ENCODE measurements at places on chromosomes 12 and 14.

DNA sequence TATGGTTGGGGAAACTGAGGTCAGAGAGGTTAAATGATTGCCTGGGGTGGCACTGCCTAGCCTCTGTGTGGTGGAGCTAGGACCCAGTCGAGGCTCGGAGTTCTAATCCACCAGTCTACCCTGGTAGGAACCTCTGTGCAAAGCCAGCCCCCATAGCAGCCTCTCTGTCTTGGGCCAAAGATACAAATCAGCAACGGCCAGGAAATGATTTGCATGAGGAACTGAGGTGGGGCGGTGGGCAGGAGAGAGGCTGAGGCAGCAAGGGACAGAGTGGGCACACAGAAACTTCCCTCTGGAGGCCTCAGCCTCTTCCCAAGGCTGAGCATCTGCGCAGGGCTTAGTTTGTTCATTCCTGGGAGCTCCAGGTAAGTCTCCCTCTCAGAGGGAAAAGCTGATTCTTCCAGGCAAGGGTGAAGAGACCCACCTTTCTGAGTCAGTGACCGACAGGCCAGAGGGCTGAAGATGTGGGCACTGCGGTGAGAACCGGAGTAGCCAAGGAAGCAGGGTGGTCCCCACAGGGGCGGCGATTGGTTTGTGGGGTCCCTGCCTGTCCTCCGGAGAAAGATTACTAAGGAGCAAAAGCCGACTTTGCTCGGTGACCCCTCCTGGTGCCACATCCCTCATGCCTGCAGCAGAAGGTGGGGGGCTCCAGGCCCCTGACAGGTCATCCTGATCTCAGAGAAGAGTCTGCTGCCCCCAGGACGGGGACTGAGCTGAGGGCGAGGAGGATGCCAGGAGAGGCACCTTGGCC, 134.6 kb downstream of the CACNA1C start:
- no peak for DNase-seq

GRCh38 chr14:55418411-55418810, 6.8 kb upstream of the ATG14 start:
- no peak for DNase-seq

GRCh38 chr12:119005913-119006312, 24.6 kb downstream of the SRRM4 start:
- DNase-seq: peak; percentile 88

DNA sequence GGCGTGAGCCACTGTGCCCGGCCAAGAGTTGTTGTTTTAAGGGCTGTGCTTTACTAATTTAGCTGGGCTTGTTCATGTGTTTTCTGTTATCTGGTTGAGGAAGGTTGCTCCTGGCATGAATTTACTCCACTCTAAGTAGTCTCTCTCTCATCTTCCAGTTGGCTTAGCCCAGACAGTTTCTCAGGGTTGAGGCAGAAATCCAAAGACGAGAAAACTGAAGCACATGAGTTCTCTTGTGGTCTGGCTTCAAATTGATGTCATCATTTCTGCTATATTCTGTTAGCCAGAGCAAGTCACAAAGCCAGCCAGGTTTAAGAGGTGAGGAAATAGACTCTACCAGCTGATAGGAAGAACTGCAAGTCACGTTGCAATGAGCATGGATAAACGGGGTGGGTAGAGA, 57.9 kb downstream of the E2F7 start:
- no peak for DNase-seq

- no peak for DNase-seq
Observed at GRCh38 chr14:77763316-77763715, 2.4 kb upstream of the SNW1 start.

GRCh38 chr14:47596860-47597259, 78.5 kb downstream of the MDGA2 start:
- no peak for DNase-seq

- DNase-seq: no peak
Observed at GRCh38 chr12:58074259-58074658, 132.9 kb downstream of the ATP23 start.

GRCh38 chr12:1633459-1633858, 4.4 kb downstream of the WNT5B start:
- no peak for DNase-seq

- DNase-seq: no peak
Observed at GRCh38 chr12:33605757-33606156, 166.1 kb upstream of the SYT10 start.

GRCh38 chr14:83019744-83020414, 1486.2 kb upstream of the SEL1L start:
- DNase-seq: no peak

DNA sequence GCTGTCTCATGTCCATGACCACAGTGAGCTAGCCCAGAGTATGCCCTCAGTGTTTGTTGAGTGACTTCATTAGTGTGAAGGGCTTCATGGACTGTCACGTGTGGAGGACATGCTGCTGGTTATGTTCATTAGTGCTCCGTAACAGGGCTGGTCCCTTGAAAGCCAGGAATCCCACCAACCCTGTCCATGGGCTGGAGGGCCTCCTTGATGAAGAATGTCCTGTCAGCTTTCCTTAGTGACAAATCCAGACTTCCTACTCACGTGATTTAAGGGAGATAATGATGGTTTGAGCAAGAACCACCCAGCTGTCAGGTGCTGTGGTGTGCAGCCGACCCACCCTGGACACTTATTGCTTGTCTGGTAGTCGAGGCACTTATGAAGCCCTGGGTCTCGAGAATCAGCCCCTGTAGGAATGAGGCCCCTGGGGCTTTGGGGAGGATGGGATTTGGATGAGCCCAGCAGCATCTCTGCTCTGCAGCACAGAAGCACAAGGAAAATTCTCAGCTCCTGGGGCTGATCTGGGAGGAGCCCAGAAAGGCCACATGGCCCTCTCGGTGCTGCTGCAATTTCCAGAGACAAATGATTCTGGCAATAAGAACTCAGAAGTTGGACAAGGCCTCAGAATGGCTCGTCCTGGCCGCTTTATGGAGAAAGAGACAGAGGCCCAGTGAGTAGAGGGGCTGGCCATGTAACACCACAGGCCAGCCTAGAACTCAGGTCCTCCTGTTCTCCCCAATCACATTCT, 37.2 kb upstream of the FAM181A start:
- DNase-seq: peak; percentile 24

- DNase-seq: peak; percentile 10
Observed at GRCh38 chr12:94941440-94941862, 62.0 kb downstream of the NDUFA12 start.

GRCh38 chr12:32089156-32089555, 17.5 kb upstream of the BICD1 start:
- DNase-seq: no peak

DNA sequence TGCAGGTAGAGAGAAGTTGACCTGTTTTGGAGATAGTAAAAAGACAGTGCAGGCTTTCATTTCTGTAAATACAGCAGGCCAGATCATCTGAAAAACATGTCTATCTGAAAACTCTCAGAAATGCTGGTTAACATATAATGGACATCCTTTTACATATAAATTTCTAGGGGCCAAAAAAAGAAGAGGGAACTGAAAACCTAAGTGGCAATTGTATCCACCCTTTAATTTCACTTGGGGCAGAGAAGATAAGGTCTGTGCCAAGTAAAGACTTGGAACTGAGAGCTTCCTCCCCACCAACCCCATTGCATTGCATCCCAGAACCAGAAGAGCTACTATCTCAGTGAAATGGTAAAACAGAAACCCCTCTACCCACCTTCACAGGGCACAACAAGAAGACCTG, 141.0 kb downstream of the SRGAP1 start:
- no peak for DNase-seq

DNA sequence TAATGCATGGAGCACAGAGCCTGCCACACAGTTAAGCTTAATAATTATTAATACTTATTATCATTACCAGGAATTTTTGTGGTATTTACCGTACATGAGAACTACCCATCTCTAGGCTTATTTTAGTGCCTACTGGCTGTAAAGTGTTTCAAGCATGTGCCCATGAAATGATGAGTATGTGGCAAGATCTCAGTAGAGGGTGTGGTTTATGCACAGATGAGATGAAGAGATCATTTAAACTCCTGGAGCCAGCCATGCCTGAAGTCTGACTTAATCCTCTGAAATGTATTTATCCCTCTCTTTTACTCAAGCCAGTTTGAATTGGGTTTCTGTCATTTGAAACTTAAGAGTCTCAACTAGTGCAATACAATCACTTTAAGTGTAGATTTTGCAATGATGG, 60.2 kb downstream of the DAO start:
- no peak for DNase-seq

GRCh38 chr12:54701940-54702592, 53.9 kb upstream of the DCD start:
- DNase-seq: no peak

DNA sequence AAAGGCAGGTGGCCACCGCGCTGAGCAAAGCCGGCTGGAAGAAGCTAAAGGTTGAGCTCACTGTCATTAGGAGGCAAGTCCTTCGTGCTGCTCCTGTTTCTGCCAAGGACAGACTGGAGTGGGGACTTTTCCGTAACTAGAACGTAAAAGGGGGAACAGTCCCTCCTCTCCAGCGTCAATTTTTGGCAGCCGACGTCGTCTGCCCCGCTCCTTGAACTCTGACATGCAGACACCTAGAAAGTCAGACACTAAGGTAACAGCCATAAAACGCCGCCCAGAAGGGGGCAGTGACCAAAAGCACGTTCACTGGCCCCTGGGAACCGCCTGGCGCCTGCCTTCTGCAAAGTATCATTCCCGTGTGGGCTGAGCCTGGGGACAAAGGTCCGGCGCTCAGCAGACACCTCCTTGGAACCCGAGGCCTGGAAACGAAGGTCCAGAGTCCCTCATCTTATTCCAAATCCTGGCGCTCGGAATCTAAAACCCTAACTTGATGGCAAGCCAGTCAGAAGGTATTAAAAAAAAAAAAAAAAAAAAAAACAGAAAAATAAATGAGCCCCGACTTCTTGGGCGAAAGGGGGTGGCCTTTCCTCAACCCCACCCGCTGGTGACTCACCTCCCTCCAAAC, 1.1 kb upstream of the LRP1 start:
- peak; percentile 54 for DNase-seq

GRCh38 chr14:105865904-105866840, 339.8 kb downstream of the TMEM121 start:
- DNase-seq: no peak

- DNase-seq: no peak
Observed at GRCh38 chr12:108685469-108686260, 45.7 kb downstream of the CORO1C start.

DNA sequence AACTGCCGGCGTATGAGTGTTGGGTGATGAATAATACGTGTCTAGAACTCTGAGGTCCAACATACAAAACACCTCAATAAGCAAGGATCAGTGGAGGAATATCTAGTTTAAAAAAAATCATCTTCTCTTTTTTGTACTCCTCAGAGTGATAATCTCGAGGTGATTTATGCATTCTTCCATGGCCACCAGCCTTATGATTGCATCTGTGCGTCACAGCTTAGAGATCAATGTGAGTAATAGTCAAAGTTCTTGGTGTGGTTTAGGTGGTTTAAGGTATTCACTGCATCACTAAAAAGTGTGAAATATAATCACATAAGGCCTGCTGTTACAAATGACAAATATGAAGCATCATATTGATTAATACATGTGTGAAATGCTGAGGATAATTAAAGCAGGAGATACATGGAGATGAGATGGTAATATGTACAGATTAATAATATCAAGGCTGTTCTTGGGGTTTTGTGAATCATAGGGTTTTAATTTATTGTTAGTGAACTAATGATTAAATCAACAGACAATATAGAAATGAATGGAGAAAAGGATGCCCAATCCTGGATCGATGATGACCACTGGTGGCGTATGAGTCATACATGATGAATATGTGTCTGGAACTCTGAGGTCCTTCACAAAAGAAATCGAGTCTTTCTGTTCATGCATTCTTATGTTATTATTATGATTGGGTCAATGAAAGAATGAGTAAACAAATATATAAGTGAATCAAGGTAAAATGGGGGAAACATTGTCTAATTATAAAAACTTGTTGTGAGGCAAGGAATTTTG, 68.8 kb upstream of the RTL1 start:
- no peak for DNase-seq

DNA sequence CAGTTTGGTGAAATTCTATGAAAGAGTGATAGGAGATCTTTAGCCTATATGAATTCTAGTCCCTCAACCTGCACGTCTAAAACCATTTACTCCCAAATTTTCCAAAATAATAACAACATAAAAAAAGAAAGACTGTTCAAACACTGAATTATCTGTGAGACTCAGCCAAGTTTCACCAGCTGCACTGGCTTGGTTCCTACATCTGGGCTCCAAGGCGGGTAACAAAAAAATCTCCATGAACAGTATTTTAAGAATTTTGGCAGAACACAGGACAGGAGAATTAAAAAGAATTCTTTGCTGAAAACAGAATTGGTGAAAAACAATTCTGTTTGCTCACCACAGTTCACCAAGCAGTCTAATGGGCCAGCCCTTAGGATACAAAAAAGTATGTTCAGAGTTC, 536.8 kb upstream of the ATP2B1 start:
- peak; percentile 12 for DNase-seq

DNA sequence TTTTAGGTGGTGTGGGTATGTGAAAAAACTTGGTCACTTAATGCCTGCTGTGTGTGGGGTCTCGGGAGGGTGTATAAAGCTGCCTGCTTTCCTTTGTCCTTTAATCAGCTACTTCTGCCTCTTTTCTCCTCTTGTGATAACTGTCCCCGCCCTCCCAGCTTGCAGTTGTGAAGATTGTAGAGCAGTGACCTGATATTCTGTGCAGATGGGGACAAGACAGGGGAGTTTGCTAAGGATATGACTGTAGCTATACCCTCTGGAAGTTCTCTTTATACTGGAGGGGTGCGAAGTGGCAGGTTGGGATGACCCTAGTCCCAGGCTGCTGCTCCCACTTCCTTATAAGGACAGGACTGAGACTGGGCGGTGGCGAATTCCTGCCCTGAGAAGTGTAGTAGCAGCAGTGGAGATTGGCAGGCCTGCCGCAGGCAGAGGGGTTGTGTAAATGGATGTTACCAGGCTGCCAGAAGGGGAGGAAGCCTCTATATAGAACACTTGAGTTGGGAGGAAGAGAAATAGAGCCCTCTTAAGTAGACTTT, 835 bp downstream of the MYL6 start:
- peak; percentile 62 for DNase-seq

GRCh38 chr14:53640695-53641094, 315.9 kb downstream of the BMP4 start:
- no peak for DNase-seq

DNA sequence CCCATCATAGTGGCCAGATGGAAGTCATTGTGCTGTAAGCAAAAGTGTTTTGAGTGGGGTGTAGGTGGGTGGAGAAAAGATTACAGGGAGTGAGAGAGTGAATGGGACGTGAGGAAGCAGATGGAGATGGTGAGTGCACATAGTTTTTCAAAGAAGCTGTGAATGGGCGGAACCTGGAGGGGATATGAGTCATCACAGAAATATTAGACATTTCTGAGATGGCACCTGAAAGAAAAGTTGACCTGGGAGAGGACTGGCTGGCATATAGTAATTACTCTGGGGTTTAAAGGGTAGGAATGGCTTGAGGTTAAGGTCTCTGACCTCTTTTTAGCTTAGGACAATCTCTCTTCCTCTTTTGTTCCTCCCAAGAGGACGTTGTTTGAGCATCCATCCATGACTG, 50.5 kb downstream of the ANO4 start:
- DNase-seq: peak; percentile 26

GRCh38 chr14:73748858-73749357, 34.7 kb upstream of the PNMA1 start:
- DNase-seq: no peak

- DNase-seq: no peak
Observed at GRCh38 chr12:87679251-87679650, 349.9 kb downstream of the C12orf50 start.

Measured in dorsolateral prefrontal cortex (tissue), 122 donors.